Sigmoid colon (tissue), 7 donors: ENCODE measurements at places on chromosomes 4 and X. TPM values are rescaled to one million over a fixed set of nuclear protein-coding genes. Genes with fewer than 3 reads are reported as not detected.

DNA sequence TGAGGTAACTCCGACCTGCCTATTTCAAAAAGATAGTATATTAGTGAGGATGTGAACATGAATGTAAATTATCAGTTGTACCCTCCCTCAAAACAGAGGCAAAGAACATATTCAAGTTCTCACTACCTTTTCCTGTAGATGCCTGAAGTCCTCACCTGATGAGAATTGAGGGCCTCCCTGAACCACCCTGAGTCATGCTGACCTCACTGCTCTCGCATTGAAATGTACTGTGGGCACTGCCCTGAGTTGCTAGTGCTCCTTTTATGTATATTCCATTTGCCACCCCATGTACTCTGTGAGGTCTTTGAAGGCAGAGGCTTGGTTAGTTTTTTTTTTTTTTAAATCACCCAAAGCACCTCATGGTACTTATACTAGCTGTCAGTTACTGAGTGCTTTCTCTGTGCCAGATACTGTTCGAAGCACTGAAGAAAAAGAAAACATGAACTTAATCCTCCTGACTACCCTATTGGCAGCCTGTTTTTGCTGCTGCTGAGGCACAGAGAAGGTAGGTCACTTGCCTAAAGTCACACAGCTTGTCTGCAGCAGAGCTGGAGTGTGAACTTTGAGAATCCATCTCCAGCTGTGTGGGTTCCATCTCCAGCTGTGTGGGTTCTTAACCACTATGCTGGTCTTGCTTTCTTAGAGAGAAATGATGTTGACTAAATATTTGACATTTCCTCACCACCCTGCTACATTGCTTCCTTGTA lies 253.1 kb upstream of the GPC4 start:
- no peaks in the 10 kb centered on the region for H3K4me1 ChIP-seq
- no peak overlapping the region for H3K27ac ChIP-seq
- DNase-seq = no peak
- no peak overlapping the region for H3K4me3 ChIP-seq
- H3K36me3 ChIP-seq = no peaks in the 10 kb centered on the region

Gene GLUD2
- total RNA-seq = 1.8 TPM

GRCh38 chrX:75421688-75422230 lies 101.1 kb downstream of the ZDHHC15 start:
- no peak for DNase-seq
- no peaks in the 10 kb centered on the region for H3K27me3 ChIP-seq
- no peak overlapping the region for H3K4me3 ChIP-seq
- H3K27ac ChIP-seq = no peak overlapping the region

DNA sequence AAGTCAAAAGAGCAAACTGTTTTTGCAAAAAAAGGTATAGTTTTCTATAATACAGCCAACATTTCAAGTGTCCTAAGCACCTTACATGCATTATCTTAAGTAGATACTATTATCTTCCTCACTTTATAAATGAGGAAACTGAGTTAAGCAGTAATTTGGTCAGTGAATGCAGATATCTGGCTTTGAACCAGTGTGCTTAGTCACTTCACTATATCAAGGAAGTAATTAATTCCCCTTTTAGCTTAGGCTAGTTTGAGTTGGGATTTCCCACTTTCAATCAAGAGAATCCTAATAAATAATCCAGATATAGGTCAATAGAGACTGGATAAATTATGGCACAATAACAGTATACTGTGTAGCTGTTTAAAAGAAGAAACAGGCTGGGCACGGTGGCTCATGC lies 14.8 kb downstream of the SPINK2 start:
- no peaks in the 10 kb centered on the region for H3K36me3 ChIP-seq
- no peak for DNase-seq
- H3K27ac ChIP-seq = no peak overlapping the region
- no peak overlapping the region for H3K4me3 ChIP-seq
- no peaks in the 10 kb centered on the region for H3K4me1 ChIP-seq
- no peaks in the 10 kb centered on the region for H3K27me3 ChIP-seq

- H3K36me3 ChIP-seq = no peaks in the 10 kb centered on the region
- H3K4me1 ChIP-seq = no peaks in the 10 kb centered on the region
- H3K4me3 ChIP-seq = no peak overlapping the region
Observed at GRCh38 chr4:170849969-170850368, 760.2 kb upstream of the AADAT start.

Gene TMPRSS11E
- total RNA-seq = not detected
